Muscle of back (tissue), 13 donors: ENCODE measurements at places on chromosomes 5 and 9.

DNA sequence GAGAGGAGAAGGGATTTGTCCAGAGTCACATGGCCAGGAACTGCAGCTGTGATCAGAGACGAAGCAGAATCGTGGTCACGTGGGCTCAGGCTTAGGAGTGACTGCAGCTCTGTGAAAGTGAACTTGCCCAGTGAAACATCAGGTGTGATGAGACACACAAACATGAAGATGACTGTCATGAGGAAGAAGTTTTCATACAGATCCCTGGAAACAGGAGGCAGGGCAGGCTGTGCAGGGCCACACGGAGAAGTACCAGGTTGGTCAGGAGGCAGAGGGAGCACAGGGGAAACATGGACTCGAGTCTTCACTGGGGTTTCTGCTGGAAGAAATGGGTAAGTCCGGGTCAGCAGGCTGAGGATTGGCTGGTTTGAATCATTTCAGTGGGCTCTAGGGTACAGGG, 64.1 kb downstream of the BARX1 start:
- DNase-seq = no peak

GRCh38 chr5:127053049-127053448, 20.3 kb downstream of the C5orf63 start:
- no peak for DNase-seq

DNA sequence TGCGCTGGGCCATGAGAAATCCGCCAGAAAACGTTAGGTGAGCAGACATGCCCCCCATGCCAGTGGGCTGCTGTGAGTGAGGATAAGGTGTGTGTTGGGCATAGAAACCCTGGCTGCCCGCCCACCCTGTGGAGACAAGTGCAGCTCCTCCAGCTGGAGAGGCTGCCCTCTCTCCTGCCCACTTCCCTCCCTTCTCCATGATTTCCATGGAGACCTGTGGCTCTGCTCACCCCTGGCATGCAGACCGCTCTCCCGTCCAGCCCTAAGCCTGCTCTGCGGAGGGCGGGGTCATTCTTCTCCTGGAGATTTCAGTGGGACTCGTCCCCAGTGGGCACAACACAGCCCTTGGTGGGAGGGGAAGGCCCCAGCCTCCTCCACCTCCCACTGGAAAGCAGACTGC, 133.0 kb upstream of the FAM120A start:
- no peak for DNase-seq

DNA sequence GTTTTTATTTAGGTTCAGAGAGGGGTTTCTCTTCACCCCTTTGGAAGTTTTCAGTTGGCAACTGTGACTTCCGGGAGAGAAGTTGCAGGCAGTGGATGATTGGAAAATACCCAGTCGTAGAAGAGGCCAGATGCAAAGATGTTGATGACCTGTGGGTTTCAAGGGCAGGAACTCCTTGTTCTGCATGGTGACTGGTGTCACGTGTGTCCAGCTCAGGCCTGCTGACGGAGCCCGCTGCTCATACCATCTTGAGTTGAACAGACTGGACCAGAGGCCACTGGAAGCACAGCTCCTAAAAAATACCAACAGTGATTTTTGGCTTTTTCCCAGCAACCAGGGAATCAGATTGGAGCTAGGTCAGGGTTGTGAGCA, 243.9 kb upstream of the KLF4 start:
- no peak for DNase-seq

DNA sequence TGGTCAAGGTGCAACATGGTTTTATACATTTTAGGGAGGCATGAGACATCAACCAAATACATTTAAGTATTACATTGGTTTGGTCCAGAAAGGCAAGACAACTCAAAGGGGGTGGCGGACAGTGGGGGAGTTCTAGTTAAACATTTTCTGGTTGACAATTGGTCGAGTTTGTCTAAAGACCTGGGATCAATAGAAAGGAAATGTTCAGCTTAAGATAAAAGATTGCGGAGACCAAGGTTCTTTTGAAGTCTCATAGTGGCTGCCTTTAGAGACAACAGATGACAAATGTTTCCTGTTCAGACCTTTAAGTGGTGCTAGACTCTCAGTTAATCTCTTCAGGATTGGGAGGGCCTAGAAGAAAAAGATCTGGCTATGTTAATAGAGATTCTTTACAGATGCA, 47.7 kb upstream of the TTC39B start:
- DNase-seq = no peak

DNA sequence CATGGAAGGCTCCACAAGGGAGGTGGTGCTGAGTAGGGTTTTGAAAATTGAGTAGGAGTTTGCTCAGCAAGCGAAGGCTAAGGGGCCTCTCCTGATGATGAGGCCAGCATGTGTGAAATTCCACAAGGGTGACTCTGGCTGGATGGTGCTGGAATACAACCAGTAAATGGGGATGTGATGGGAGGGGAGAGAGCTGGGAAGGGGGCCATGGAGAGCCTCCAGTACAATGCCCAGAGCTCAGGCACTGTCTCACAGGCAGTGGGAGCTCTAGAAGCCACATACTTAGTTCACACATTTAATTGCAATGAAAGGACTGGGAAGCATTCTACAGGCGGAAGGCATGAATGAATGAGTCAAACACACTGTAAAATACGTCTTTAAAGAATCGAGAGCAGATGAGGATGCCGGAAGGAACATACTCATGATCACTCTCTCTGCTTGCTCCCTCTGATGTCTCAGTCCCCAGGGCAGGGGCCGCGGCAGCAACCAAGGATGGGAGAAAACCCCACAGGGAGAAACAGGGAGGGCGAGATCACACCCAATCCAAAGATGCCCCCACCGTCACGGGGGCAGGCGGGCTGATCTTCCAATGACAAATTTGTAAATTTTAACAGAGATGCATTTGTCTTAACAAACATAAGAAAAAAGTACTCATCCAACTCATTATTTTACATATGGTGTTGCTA, 261.0 kb downstream of the NSG2 start:
- DNase-seq = peak; percentile 49

GRCh38 chr5:142701673-142702311, 15.9 kb upstream of the FGF1 start:
- no peak for DNase-seq

- DNase-seq = no peak
Observed at GRCh38 chr9:16133032-16133431, 580.2 kb downstream of the CCDC171 start.

- peak; percentile 98 for DNase-seq
Observed at GRCh38 chr5:8457187-8458037, 588.5 kb downstream of the MTRR start.

DNA sequence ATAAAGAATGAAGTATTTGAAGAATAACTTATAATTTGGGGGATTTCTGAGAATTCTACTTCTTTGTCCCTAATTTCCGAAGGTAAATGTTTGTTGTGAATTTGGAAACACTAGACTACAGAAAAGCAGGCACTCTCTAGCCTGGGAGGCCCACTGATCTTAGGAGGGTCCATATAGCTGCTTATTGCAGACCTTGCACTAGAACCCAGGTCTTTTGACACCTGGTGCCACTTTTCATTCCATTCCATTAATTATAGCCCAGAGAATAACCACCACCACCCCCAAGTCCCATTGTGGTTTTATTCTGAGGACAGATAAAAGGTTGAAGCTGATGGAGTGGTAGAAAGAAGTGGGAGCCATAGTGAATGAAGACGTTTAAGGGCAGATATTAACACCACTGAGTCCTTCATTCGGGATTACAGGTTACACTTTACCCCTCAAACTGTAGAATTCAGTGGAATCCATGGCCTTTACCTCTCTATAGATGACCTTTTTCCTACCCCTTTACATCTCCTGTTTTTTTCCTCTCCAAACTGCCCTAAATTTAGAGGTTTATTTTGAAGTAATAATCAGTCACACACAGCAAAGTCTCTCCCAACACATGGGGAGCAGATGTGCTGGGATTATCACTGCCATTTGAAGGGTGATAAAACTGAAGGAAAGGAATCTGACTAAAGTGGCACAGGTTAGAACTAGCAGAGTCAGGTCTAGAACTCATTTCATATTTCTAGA, 12.0 kb upstream of the PSMD5 start:
- DNase-seq = no peak

DNA sequence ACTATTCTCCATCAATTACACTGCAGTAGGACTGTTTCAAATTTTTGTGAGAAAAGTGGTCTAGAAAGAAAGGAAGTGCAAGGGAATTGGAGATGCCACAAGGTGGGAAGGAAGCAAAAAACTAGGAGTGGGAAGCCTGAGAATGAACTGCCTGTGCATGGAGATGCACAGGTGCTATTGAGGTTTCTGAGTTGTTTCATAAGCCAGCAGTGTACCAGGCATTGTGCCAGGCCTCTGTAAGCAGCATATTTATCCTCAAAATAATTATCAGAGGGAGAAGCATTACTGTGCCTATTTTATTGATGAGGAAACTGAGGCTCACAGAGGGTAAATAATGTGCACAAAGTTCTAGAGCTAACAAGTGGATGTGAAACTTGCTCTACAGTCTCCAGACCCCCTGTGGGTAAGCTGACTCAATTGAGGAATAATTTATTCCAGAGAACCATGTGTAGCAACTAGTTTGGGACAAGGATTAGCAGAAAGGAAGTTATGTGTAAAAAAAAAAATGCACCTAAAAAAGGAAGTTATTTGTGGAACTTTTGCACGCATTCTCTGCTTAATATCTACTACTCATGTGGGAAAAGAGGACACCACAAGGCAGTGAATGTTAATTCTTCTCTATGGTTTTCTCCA, 96.7 kb downstream of the SNCAIP start:
- DNase-seq = no peak

- no peak for DNase-seq
Observed at GRCh38 chr5:138844812-138845513, 30.2 kb downstream of the LRRTM2 start.

DNA sequence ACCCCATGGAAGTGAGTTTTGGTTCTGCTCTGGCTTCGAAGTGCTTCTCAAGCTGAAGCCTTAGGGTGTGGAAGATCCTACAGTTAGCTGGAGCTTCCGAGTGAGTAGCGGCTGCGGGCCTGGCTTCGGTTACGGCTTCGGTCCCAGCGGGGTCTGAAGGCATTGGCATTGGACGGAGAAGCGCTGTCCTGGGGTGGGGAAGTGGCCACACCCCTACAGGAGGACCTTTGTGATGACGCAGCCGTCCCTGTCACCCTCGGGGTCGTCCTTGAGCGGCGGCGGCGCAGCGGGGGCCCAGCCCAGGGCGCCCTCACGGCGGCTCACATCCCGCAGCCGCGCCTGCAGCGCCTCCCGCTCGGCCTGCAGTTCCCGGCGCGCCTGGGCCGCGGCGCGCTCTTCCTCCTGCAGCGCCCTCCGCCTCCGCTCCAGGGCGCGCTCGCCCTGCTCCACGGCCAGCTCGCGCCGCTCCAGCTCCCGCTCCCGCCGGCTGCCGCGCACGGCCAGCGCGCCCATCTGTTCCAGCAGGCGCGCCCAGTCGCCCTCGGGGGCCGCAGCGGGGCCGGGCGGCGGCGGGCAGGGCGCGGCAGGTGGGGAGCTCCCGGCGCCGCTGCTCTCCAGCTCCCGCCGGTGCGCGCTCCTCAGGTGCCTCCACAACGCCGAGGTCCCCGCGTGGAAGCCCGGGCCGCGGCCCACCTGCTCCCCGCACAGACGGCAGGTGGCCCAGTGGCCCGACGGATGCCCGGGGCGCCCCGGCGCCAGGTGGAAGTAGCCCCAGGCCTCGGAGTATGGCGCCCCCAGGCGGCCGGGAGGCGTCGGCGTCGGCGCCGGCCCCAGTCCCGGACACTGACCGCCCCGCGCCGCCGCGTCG, 9.9 kb downstream of the ZBED3 start:
- peak; percentile 90 for DNase-seq

DNA sequence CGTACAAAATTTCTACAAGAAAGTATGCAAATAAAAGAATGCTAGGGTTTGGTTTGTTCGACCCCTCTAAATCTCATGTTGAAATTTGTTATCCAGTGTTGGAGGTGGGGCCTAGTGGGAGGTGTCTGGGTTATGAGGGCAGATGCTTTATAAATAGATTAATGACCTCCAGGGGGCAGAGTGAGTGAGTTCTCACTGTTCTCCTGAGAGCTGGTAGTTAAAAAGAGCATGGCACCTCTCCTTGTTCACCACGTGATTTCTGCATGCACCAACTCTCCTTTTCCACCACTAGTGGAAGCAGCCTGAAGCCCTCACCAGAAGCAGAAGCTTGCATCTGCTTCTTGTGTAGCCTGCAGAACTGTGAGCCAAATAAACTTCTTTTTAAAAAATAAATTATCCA, 50.4 kb upstream of the FAM170A start:
- no peak for DNase-seq

DNA sequence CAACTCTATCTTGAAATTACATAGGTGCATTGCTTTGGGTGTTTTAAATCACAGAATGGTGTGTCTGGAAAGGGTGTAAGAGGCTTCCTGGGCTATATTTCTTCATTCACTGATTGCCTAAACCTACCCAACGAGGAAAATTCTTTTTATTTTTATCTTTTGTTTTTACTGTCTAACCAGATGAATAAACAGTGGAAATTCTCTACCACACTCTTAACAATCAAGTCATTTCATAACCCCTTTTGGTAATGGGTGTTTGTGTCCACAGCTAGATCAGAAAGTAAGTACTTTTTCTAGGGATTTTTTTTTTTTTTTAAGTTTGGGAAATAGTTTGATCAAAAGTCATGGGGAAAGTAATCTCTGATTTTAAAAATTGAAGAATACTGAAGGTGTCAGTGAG, 27.6 kb upstream of the C5orf47 start:
- DNase-seq = no peak

DNA sequence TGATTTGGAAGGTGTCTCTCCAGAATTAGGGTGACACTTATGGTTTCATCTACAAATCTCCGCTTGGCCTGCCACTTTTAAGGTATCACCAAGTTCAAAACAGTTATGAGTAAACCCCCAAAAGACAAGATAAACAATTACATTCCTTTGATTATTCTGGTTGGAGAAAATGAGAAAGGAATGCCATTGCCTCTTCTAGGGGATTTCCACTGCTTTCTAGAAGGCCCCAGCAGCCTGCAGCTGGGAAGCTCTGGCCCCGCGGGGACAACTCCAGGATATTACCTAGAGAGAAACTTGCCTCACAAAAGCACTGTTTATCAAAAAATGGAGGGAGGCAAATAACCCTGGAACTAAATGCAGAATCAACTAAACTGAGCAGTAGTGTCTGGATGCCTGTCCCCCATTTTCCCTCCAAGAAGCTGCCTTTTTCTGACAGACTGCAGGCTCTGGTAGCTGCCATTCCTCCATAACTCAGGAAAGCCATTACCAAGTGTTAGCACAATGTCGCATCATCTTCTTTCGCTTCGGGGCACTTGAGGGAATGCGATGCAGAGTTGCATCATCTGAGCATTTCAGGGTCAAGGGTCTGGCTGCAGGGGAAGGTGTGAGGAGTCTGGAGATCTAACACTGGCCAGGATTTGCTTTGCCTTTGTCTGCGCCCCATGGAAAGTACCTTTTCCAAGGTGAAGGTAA, 71.5 kb upstream of the PLPP6 start:
- DNase-seq = no peak

GRCh38 chr9:77883846-77884771, 147.5 kb downstream of the GNAQ start:
- DNase-seq = no peak

DNA sequence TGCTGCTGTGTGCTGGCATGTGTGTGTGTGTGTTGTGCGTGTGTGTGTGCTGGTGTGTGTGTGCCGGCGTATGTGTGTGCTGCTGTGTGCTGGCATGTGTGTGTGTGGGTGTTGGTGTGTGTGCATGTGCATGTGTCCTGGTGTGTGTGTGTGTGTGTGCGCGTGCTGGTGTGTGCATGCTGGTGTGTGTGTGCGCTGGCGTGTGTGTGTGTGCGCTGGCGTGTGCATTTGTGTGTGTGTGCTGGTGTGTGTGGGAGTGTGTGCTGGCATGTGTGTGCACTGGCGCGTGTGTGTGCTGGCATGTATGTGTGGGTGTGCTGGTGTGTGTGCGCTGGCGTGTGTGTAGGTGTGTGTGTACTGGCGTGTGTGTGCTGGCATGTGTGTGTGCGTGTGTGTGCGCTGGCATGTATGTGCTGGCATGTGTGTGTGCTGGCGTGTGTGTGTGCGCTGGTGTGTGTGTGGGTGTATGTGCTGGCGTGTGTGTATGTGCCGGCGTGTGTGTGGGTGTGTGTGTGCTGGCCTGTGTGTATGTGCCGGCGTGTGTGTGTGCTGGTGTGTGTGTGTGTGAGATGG, 20.1 kb downstream of the UNC5A start:
- DNase-seq = no peak
